ENCODE measurements at places on chromosomes 7 and 10. TPM values are rescaled to one million over a fixed set of nuclear protein-coding genes. Genes with fewer than 3 reads are reported as not detected.

DNA sequence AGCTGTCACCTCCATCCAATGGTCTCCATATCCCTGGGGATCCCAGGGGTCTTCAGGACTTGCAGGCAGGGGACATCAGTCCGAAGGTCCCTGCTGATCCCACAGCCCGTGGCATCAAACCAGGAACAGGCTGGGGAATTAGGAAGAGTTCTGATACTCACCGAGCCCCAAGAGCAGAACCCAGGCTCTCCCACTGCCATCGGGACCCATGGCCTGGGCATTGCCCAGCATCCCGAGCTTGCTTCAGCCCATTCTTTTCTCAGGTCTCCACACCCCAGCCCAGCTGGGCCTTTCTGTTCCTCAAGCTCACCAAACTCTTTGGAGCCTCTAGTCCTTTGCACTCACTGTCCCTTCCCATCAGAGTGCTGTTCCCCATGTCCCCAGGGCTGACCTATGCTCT lies 280.9 kb downstream of the GRID1 start:
- DNase-seq: no peak
- no peak overlapping the region for H3K4me3 ChIP-seq
- H3K4me1 ChIP-seq: no peaks in the 10 kb centered on the region
- no peaks in the 10 kb centered on the region for H3K36me3 ChIP-seq

DNA sequence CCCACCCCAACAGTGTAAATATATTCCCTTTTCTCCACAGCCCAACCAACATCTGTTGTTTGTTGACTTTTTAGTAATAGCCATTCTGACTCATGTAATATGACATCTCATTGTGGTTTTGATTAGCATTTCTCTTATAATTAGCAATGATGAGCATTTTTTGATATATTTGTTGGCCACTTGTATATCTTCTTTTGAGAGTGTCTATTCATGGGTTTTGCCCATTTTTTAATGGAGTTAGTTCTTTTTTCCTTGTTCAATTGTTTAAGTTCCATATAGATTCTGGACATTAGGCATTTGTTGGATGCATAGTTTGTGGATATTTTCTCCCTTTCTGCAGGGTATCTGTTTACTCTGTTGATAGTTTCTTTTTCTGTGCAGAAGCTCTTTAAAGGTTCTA lies 340.1 kb downstream of the NXPH1 start:
- no peaks in the 10 kb centered on the region for H3K36me3 ChIP-seq
- no peak overlapping the region for H3K4me3 ChIP-seq
- H3K27ac ChIP-seq: no peak overlapping the region
- no peaks in the 10 kb centered on the region for H3K4me1 ChIP-seq
- no peak for DNase-seq

- no peak overlapping the region for H3K4me3 ChIP-seq
- H3K36me3 ChIP-seq: no peaks in the 10 kb centered on the region
- no peaks in the 10 kb centered on the region for H3K27me3 ChIP-seq
Measured at GRCh38 chr10:125850766-125851731, 27.7 kb downstream of the BCCIP start.

GRCh38 chr7:156935250-156935649 lies 14.3 kb upstream of the NOM1 start:
- no peak overlapping the region for H3K4me3 ChIP-seq
- no peak overlapping the region for H3K27ac ChIP-seq
- H3K4me1 ChIP-seq: no peaks in the 10 kb centered on the region
- DNase-seq: no peak

- DNase-seq: no peak
- no peaks in the 10 kb centered on the region for H3K4me1 ChIP-seq
- no peaks in the 10 kb centered on the region for H3K36me3 ChIP-seq
Measured at GRCh38 chr10:86226016-86226415, 140.6 kb downstream of the GRID1 start.

The CYP3A4 gene
- total RNA-seq: 1.8 TPM

All from testis (tissue), 5 donors.